Activated T-cell treated with anti-CD3 and anti-CD28 coated beads, Interleukin-2, amount 50 U/mL, for 4 hours (primary cell): ENCODE measurements at places on chromosomes 3 and 15.

GRCh38 chr3:158050461-158050860, 55.8 kb downstream of the SHOX2 start:
- no peak for DNase-seq

- DNase-seq: no peak
Observed at GRCh38 chr3:44932986-44933944, 42.7 kb downstream of the ZDHHC3 start.

DNA sequence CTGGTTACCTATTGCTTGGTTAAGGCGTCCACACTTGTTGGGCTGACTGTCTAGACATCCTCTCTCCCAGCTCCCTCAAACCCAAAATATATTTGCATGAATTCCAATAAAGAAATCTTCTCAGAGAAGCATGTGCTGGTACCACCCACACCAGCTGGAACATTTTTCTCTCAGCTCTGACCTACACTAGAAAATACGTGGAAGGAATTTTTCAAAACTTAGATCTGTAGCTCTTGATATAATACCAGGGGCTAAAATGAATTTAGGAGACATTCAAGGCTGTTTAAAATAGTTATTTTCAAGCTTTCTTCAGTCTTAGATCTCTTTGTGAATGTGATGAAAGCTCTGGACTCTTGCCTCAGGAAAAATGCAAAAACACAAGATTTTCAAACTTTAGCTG, 590.4 kb downstream of the PDCD6IP start:
- no peak for DNase-seq

- no peak for DNase-seq
Observed at GRCh38 chr3:68996356-68996995, 17.0 kb downstream of the EOGT start.

- peak; percentile 40 for DNase-seq
Observed at GRCh38 chr3:51389423-51390183, 1.5 kb upstream of the RBM15B start.

DNA sequence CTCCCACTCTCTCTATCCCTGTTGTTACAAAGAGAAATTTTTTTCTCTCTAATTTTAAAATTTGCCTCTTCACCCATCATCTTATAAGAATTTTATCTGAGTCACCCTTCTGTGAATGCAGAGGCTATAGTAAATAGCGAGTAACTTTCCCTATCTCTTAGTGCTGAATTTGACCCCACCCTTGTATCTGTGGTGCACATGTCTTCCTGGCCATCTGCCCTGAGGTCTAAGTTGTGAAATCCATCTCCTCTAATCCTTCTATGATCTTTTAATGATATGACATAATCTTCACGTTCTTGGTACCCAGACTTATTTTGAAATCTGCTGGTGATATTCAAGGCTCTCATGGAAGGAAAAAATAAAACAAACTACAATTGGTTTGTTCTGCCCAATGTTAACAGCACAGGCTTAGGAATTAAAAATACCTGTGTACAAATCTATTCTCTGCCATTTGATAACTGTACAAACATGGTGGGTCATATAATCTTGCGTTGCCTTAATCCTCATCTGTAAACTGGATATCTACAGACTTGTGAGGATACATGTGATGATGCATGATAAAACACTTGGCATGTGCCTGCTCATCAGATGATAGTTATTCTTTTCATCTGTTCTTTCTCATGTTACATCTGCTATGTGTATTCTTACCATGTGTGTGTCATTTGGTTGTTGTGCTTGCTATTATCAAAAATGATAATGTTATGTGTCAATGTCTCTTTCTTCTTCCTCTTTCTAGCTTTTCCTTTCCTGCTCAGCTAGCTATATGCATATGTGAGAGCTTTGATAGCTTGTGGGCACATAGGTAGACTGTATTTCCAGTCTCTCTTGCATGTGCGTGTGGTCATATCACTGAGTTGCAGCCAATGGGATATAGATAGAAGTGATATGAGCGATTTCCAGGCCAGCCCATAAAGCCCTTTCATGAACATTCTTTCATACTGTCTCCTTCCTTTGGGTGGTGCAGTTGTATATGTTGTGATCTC, 13.7 kb upstream of the CCR3 start:
- DNase-seq: no peak

GRCh38 chr3:71310980-71311660, 272.4 kb downstream of the FOXP1 start:
- no peak for DNase-seq

DNA sequence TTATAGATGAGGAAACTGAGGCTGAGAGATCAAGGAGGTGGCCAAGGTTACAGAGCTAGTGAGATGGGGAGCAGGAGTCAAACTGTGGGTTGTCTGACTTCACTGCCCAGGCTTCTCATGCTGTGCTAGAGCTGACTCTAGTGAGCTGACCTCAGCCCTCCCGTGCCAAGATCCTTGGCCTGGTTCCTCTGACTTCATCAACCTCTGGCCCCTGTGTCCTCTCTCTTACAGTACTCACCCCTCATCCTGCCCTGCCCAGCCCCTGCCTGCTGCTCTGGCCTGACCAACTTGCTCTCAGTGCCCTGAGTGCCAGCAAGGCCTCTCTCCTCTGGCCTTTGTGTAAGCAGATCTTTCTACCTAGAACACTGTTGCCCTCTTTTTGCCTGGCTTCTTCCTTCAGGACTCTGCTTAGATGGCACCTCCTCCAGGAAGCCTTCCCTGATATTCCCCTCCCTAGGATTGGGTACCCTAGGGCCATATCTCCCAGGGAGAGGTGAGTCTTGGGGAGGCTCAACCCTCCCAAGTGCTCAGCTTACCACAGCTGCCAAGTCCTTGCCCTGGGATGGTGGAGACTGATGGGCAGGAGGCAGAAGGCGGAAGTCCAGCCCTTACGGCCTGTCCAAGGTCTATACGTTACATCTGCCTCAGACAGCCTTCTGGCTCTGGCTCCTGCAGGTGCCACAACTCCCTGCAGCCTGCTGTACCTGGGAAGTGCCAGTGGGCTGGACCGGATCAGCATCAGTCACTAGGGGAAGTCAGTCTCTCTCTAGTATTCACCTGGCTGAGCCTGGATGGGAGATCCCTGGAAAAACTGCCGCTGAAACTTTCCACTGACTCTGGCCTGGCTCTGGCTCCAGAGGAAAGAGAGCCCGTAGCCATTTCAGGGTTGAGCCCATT, 36.3 kb upstream of the FAM107A start:
- no peak for DNase-seq

GRCh38 chr3:53254509-53255422, 1.1 kb downstream of the TKT start:
- peak; percentile 26 for DNase-seq

DNA sequence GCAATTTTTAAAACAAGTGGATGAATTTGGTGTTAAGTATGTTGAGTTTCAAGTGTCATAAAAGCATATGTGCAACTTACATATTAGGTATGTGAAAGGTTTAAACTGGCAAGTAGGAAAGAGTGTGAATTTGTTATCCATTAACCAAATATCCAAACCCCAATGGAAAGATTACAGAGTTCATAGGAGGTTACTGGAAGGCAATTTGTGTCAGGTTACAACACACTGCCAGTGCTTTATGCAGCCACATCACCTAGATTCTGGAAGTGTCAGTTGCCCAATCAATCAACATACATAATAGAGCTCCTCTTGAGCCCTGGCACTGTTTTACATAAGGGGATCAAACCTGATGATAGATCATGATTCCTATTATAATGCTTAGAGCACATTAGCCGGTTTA, 261.0 kb downstream of the ROBO1 start:
- DNase-seq: no peak

DNA sequence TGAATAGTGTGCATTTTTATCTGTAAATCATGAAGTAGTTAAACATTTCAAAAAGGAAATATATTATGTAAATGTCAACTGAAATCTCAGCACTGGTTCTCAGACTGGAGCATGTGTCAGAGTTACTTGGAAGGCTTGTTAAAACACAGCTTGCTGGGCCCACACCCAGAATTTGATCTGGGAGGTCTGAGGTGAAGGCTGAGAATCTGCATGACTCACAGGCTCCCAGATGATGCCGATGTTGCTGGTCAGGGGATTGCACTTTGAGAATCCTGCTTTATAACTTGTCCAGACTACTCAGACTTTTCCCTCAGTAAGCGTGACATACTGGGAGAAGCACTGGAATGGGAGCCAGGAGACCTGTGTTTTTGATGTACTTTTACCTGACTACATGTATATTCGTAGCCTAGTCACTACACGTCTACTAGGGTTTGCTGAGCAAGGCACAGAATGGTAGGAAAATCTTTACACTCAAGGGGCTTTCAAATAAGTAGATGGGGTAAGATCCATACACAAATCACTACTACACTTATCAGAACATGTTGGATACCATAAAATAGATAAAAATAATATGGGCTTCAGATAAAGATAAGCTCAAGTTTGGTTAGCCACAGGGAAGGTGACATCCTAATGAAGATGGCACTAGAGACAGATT, 77.1 kb upstream of the MEX3B start:
- no peak for DNase-seq

- no peak for DNase-seq
Observed at GRCh38 chr3:122665226-122665786, 15.3 kb upstream of the PARP14 start.

DNA sequence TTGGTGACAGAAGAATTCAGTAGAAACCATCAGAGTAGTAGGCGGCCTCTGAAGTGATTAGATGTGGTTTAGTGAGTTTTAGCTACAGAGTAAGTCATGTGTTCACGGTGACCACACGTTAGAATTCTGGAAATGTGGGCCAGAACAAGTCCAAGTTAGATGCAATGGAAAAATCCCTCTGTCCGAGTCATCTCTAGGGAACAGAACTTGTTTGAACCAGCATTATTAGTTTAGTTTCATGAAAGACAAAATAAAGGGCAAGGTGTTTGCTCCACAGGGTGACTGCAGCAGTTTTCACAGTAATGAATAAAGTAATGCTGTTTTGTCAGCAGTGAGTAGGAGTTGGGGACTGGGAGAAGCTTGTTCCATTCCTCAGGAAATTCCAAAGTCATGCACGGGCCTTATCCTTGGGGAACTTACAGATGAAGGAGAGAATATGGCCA, 100.2 kb downstream of the CGNL1 start:
- no peak for DNase-seq

GRCh38 chr15:87935583-87935982, 321.0 kb downstream of the NTRK3 start:
- no peak for DNase-seq

DNA sequence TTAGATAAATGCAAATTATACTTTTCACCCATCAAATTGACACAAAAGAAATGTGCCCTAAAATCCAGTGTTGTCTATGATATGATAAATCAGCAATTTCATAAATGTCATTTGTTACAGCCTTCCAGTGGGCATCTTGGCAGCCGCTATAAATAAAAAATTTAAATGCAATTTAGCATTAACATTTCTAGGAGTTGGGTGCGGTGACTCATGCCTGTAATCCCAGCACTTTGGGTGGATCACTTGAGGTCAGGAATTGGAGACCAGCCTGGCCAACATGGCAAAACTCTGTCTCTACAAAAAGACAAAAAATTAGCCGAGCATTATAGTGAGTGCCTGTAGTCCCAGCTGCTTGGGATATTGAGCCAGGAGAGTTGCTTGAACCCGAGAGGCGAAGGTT, 65.9 kb upstream of the POMGNT2 start:
- DNase-seq: no peak

- no peak for DNase-seq
Observed at GRCh38 chr15:100691321-100691720, 88.9 kb downstream of the ASB7 start.

GRCh38 chr15:71916834-71917233, 106.5 kb downstream of the NR2E3 start:
- no peak for DNase-seq

GRCh38 chr3:105495021-105495420, 128.3 kb downstream of the ALCAM start:
- DNase-seq: no peak

DNA sequence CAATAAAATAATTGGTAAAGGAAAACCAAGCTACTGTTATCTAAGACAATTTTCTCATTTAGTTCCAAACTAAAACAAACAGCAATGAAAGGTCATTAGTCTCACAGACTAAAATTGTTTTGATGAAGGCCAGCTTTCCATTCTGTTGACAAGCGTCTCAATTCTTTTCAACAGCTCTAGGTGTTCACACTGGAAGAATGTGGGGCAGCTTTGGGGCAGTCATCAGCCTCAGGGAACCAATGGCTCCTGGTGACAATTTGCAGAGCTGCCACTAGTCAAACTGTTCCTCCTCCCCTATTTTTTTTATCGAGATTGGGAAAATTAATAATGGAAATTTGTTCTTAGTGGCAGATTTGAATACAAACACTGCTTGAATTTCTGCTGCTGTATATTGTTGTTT, 104.2 kb downstream of the MEIS2 start:
- DNase-seq: no peak

DNA sequence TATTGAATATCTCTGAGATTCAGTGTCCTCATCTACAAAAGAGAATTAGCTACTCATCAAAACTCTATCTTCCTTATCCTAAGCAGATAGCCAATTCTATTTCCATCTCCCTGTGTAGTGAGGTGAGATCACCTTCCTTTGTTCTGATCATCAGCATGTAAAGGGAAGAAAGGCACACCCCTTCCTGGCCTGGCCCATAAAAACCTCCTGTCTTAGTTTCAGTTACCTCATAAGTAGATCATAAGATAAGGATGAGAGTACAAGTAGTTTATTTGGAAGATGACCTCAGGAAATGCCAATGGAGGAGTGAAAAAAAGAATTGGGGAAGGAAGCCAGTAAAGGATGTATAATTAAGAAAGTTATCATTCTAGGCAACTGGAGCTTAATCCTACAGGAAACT, 114.5 kb upstream of the GADL1 start:
- no peak for DNase-seq

GRCh38 chr15:95635666-95636065, 694.8 kb upstream of the NR2F2 start:
- no peak for DNase-seq

- DNase-seq: no peak
Observed at GRCh38 chr3:42667096-42667522, 13.6 kb downstream of the ZBTB47 start.

GRCh38 chr15:79595995-79596622, 164.0 kb downstream of the MINAR1 start:
- DNase-seq: no peak

DNA sequence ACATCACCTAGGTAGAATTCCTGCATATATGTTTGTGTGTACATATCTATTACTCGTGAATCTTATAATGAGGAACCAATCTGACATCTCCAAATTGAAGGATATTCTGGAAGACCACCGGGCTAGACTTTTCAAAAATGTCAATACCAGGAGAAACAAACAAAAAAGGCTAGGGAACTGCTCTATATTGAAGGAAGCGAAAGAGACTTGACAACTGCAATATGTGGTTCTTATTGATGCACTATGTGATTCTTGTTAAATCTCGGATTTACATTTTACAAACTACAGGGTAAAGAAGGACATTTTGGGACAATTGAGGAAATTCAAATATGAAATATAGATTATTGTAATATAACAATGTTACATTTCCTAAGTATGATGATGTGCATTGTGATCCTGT, 137.5 kb upstream of the CCDC54 start:
- DNase-seq: no peak

GRCh38 chr3:142218703-142219102, 6.7 kb downstream of the GK5 start:
- no peak for DNase-seq

GRCh38 chr3:14424711-14425580, 22.5 kb downstream of the SLC6A6 start:
- peak; percentile 32 for DNase-seq

GRCh38 chr15:76866716-76867321, 38.3 kb downstream of the SCAPER start:
- no peak for DNase-seq

GRCh38 chr3:13785853-13786436, 93.9 kb downstream of the WNT7A start:
- DNase-seq: no peak

GRCh38 chr3:14598143-14598569, 53.4 kb upstream of the CCDC174 start:
- no peak for DNase-seq
